Left ventricle myocardium superior (tissue), 1 donor: ENCODE measurements at places on chromosomes 11 and 22. TPM values are rescaled to one million over a fixed set of nuclear protein-coding genes. Genes with fewer than 3 reads are reported as not detected.
A peak's percentile ranks its signal among the peaks of the same experiment; 100 is the strongest.

- no peak for DNase-seq
Measured at GRCh38 chr22:46639843-46640242, 19.7 kb downstream of the GRAMD4 start.

TTLL8 gene
- not detected for total RNA-seq

KCNQ1OT1 gene
- 0.35 TPM for total RNA-seq

DNA sequence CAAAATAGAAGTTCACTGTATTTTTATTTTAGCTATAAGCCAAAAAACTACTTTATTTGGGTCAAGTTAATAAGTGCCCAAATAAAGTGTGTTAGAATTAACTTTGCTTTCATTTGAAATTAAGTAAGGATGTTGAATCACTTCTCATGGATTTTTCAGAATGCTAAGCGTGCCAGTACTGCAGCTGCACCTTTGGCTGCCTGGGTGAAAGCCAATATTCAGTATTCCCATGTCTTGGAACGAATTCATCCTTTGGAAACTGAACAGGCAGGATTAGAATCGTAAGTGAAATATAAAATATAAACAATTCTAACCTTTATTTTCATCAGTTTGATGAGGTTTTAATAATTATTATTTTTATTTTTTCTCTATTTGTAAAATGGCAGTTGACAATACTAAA is 113.6 kb downstream of the DYNC2H1 start:
- no peak for DNase-seq

F2 gene
- not detected for total RNA-seq

GRCh38 chr11:117187428-117187798 is 8.9 kb downstream of the SIDT2 start:
- DNase-seq, result no peak

GRK3 gene
- 4.3 TPM for total RNA-seq

GRCh38 chr11:44430140-44430539 is 120.2 kb upstream of the ALX4 start:
- no peak for DNase-seq

- DNase-seq, result no peak
Measured at GRCh38 chr22:29654420-29654819, 51.0 kb downstream of the NF2 start.

LUZP2 gene
- total RNA-seq, result not detected

TXNRD2 gene
- 42.4 TPM for total RNA-seq

- DNase-seq, result no peak
Measured at GRCh38 chr11:86624366-86624765, 48.0 kb downstream of the ME3 start.

- peak; percentile 49 for DNase-seq
Measured at GRCh38 chr11:68677432-68677831, 6.9 kb upstream of the GAL start.

DNA sequence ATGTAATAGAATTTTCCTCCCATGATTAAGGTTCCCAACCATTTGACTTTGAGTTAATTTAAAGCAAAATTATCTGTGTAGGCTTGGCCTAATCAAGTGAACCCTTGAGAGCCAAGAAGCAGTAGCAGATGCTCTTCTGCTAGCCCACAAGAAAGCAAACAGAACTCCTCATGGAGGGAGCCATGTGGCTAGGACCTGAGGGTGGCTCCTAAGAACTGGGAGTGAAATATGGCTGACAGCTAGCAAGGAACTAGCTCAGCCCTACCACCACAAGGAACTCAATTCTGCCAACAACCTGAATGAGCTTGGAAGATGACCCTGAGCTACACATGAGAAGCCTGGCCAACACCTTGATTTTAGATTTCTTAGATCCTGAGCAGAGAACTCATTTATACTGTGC is 167.7 kb downstream of the WNT11 start:
- DNase-seq, result no peak

GRCh38 chr22:16933291-16934282 is 74.4 kb downstream of the GAB4 start:
- no peak for DNase-seq

- no peak for DNase-seq
Measured at GRCh38 chr11:73353422-73353821, 22.8 kb upstream of the RELT start.

DNA sequence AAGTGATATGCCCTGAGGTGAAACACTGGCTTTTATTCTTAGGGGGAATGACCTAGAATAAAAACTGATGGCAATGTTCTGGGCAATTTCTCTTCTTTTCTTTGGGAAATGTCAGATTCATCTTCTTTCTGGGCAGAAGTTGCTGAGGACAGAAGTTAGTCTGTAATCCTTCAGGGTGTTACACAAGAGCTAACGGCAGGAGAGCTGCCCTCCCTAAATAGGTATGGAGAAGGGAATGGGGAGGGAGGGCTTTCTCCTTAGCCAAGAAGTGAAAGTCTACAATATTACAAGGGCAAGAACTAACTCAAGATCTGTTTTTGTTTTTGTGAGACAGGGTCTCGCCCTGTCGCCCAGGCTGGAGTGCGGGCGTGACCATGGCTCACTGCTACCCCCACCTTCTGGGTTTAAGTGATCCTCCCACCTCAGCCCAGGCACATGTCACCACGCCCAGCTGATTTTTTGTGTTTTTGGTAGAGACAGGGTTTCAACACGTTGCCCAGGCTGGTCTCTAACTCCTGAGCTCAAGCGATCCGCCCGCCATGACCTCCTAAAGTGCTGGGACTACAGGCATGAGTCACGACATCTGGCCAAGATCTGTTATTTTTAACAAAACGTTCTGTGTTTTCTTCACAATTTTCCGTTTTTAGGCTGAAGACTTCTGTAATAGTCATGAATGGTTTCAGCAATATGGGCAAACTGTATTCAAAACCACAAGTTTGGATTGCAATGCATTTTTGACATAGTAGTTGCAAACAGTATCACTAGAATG is 7.2 kb downstream of the PIWIL4 start:
- no peak for DNase-seq

- peak; percentile 25 for DNase-seq
Measured at GRCh38 chr11:72723508-72723907, 28.7 kb downstream of the ARAP1 start.

DNA sequence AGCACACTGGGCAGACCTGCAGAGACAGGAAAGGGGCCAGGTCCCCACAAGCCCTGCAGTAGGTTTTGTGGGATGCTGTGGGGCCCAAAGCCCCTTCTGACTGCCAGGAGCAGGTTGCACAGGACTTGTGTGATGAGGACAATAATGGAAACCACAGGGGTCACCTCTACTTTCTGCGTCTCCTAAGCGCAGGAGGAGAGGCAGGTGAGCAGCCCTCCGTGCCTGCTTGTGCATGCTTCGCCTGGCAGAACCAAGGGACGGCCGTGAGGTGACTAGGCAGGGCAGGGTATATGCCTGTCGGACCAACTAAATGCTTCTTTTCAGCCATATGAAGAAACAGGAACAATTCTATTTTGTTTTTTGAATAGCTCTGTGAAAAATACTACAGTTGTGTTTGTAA is 77.9 kb upstream of the PITPNB start:
- no peak for DNase-seq

GGTLC3 gene
- not detected for total RNA-seq

PANX2 gene
- total RNA-seq, result 0.40 TPM

- no peak for DNase-seq
Measured at GRCh38 chr22:31288496-31289240, 3.6 kb downstream of the PIK3IP1 start.

DNA sequence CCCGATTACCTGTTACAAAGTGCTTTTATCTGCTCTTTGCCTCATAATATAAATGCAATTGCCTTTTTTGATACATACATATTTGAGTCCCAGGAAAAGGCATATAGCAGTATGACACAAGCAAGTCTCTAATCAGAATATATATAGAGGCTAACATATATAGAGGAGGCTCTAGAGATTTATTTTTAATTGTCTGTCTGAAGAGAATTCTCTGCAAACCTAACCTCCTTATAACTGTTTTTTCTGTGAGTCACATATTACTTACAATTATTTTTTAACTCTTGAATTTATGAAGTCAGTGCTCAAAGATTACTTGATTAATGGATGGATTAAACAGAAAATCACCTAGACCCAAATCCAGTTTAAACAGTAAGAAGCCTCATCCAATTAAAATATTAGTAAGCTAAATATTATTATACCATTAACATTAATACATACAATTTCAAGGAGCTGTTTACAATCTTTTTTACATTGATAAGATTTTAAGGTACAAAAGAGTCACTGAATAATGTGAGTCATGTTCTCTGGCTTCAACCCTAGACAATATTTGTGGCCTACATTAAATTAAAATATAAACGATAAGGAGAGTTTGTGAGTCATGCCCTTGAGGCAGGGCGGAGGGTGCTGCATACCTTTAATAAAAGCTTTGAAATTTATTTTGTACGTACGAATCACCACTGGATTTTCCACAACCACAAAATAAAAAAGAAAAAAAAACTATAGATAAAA is 19.2 kb upstream of the MMP13 start:
- DNase-seq, result no peak

DNA sequence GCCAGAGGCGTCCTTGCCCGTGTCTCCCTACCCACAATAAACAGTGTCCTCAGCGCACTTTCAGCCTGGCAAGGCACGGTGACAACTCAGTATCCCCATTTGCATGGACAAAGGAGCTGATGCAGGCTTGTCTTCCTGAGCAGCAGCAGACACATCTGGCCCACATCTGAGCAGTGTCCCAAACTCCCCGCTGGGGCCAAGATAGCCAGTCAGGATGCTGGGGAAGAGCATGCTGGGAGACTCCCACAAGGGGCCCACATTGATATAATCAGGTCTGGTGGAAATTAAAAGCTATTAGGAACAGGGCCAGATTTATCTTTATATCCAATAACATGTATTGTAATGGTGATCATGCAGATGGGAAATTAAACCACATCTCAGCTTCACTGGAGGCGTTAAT is 24.7 kb downstream of the DSCAML1 start:
- no peak for DNase-seq

DNA sequence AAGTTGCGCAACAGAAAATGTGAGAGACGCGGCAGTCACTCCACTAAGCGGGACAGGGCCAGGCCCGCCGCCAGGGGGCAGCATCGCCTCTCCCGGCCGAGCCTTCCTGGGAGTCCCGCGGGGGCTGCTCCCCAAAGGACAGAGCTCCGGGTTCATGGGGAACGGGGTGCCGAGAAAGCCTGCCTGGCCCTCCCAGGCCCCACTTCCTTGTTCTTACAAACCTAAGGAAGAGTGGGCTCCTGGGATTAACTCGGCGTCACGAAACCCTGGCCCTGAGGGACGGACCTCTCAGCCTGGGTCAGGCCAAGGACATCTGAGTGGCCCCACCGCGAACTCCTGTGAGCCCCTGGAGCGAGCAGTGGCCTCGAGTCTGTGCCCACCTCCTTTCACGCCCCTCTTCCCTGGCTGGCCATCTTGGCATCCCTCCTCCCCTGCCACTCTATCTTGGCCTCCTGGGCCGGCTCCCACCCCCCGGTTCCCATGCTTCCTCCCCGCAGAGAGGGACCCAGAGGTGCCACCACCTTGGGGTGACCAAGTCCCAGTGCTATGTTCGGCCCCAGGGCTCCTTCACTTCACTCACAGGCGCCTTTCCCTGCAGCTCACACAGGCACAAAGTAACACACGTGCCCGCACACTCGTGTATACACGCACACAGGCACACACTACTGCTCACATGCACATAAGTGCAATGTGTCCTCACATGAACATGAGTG is 99.9 kb upstream of the FGF3 start:
- peak; percentile 91 for DNase-seq

DNA sequence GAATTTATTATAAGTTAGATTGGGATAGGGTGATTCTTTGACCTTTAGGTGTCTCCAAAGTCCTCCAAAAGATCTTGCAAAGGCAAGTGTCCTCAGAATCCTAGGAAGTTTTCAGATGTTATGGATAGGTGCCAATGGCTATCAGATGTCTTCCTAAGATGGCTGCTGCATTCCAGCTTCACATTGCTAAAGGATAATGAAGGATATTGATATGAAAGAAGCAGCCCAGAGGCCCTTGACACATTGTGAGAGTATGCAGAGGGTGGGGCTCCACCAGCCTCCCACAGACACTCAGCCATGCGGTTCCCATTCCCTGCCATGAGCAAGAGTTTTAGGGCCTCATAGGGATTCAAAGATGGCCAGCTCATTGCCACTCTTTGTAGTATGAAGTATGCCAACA is 22.3 kb upstream of the GLYATL2 start:
- DNase-seq, result no peak

- no peak for DNase-seq
Measured at GRCh38 chr11:5088556-5088955, 19.2 kb downstream of the OR52E1 start.

HTR3A gene
- not detected for total RNA-seq

ZP1 gene
- total RNA-seq, result not detected

CDHR5 gene
- not detected for total RNA-seq

ABCG4 gene
- 1.1 TPM for total RNA-seq

MUC5AC gene
- not detected for total RNA-seq

- DNase-seq, result no peak
Measured at GRCh38 chr11:118098996-118099837, 12.5 kb upstream of the SMIM35 start.

GRCh38 chr11:16040151-16040550 is 316.2 kb downstream of the SOX6 start:
- DNase-seq, result no peak

DNA sequence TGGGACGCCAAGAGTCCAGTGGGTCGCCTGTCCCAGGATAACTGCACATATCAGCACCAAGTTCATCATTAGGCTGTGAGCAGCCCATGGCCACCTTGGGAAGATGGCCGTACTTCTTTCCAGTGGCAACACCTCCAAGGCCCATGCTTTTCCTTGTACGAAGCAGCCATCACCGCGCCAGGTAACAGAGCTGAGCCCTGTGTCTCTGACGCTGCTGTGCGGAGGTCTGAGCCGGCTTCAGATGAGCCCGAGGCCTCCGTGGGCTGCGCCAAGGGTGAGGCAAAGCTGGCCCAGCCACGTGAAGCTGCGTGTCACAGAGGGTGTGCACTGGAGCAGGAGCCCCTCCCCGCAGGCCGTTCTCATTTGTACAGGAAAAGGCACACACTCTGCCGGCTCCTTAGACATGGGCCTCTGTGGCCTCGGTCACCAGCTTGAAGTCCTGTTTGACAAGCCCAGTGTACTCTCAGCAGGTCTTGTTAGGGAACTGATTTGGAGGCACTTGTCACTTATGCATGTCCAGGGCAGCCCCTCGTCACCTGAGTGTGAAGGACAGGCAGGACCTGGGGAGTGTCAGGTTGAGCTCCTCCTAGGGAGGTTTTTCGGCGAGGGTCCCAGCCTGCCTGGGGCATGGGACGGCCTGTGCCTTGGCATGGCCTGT is 401.5 kb downstream of the TBC1D22A start:
- DNase-seq, result no peak

BLID gene
- total RNA-seq, result not detected

GRCh38 chr22:48240935-48241230 is 1478.4 kb downstream of the TBC1D22A start:
- DNase-seq, result no peak

GRCh38 chr22:21916309-21916918 is 36.2 kb downstream of the PPM1F start:
- DNase-seq, result peak; percentile 5
